Fibroblast of the aortic adventitia (primary cell): ENCODE measurements at places on chromosomes 5 and 9. TPM values are rescaled to one million over a fixed set of nuclear protein-coding genes. Genes with fewer than 3 reads are reported as not detected.

- DNase-seq = no peak
Measured at GRCh38 chr5:73387601-73388305, 60.8 kb downstream of the FOXD1 start.

Gene CDKN2B-AS1
- total RNA-seq = 6.4 and 12.9 TPM in 2 replicates

GRCh38 chr5:32232441-32233219 lies 58.5 kb upstream of the GOLPH3 start:
- DNase-seq = peak; percentile 81

Gene HMMR
- 1.2 and 37.2 TPM in 2 replicates for total RNA-seq

DNA sequence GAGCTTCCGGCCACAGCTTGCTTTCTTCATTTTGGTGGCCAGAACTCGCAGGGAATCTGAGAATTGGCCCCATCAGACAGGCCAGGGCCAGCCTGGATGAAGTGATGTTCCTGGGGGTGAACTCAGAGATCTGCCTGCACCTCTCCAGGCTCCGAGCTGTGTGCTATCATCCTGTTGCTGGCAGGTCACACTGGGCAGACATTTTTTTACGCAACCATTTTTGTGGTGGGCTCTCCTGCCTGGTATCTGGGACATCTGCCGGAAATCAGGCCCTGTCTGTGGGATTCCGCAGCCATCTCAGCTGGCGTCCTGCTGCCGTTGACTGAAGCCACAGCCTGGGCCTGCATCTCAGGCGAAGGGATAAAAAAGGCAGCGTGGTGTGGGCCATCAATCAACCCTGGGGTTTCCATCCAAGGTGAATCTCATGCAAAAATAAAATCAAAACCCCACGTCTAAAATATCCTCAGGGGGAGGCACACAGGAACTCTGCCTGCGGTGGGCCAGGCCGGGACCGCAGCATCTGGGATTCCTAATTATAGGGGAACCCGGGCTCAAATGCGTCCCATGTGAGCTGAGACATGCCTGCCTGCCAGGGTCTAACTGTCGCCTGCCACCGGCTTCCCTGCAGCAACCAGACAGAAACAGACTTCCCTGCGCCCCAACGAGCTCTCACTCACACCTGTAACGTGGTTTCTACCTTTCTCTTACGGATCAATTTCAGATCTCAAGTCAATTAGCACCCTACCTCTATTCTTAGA lies 174.3 kb downstream of the SYK start:
- no peak for DNase-seq

Gene CDH9
- total RNA-seq = 0.16 TPM in 1 of 2 replicates, not detected in the other

DNA sequence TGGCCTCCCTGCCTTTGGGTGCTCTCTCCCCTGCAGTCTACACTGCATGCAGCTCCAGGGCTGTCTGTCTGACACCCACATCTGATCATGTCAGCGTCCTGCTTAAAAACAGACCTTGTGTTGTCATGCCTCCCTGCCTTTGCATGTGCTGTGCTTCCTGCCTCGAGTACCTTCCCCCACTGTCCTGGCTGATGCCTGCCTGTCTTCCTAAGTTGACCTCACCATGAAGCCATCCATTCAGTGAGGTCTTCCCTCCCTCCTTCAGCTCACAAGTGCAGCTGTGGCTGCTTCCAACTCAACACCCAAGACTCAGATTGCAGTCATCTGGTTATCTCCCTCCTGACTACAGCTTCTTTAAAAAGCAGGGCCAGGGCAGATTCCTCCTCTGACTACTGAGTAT lies 5.5 kb downstream of the ANGPTL2 start:
- no peak for DNase-seq

DNA sequence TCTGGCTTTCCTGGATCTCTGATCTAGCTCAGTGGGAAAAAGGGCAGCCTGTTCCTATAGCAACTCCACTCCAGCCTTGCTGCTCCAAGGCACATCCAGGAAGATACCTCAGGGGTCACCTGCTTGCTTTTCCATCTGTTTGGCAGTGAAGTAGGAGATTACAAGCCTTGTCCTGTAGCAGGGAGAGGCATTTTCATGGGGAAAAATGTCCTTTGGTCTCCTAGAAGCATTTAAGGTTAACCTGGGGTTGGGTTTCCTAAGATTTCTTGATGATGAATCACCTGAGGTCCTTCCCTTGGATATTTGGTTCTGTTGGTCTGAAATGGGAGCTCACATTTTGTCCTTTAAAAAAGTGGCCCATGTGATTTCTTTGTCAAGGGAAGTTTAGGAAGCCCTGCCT lies 1.5 kb upstream of the TMEM174 start:
- no peak for DNase-seq

DNA sequence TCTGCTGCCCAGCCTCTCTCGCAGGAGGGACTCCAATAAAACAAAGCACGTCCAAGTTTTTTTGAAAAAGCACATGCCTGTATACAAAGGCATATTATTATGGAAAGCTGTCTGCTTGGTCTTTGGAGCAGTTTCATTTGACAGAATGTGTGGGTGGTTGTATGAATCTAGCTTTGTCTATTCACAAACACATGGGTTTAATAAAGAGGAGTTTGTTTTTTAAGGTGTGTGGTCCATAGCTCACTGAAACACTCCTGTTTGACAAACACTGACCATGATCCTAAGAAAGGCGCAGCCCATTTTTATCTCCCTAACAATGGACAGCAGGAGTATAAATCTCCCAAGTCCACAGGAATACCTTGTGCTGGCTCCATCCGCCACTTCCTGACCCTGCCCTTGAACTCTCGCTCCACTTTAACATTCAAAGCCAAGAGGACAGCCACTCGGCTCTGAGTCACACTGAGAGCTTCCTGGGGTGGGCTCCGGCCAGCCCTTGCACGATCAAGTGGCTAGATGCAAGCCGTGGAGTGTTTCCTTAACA lies 371.9 kb downstream of the EBF1 start:
- peak; percentile 50 for DNase-seq

Gene UBE2B
- total RNA-seq = 19.8 and 49.1 TPM in 2 replicates

- no peak for DNase-seq
Measured at GRCh38 chr5:16066320-16066719, 113.3 kb downstream of the MARCHF11 start.

- no peak for DNase-seq
Measured at GRCh38 chr5:74903165-74903787, 37.1 kb upstream of the FAM169A start.

Gene TLN1
- 287 and 513 TPM in 2 replicates for total RNA-seq

DNA sequence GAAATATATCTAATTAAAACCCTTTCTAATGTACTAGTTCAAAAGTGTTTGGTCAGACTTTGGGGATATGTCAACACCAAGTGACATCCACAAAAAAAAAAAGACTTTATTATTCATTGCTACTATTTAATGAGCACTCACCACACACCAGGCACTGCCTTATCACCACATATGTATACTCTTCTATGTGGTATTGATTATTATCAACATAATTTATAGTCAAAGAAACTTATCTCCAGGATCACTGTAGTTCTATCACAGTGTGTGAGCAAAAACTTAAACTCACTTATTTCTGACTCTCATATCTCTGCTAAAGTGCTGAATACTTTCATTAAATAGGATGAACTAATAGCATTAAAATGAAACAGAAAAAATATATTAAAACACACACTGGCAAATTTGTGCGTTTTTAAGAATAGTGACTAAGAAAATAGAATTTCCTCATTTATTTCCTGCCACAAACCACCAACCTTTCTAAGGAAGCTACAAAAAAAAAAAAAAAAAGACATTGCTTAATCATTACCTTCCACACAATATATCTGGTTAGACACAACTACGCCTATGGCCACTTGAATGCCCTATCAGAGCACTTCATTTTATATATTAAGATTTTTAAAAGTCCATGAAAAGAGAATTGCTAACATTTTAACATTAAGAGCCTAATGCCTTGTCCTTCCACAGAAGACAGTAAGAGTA lies 12.8 kb downstream of the SLCO4C1 start:
- DNase-seq = no peak

Gene IL13
- total RNA-seq = not detected in 2 replicates

GRCh38 chr9:132048201-132048600 lies 31.5 kb downstream of the MED27 start:
- no peak for DNase-seq

GRCh38 chr5:958701-959571 lies 49.7 kb upstream of the NKD2 start:
- peak; percentile 78 for DNase-seq
